Thyroid gland (tissue), 4 donors: ENCODE measurements at places on chromosomes 13 and 19. TPM values are rescaled to one million over a fixed set of nuclear protein-coding genes. Genes with fewer than 3 reads are reported as not detected.

DNA sequence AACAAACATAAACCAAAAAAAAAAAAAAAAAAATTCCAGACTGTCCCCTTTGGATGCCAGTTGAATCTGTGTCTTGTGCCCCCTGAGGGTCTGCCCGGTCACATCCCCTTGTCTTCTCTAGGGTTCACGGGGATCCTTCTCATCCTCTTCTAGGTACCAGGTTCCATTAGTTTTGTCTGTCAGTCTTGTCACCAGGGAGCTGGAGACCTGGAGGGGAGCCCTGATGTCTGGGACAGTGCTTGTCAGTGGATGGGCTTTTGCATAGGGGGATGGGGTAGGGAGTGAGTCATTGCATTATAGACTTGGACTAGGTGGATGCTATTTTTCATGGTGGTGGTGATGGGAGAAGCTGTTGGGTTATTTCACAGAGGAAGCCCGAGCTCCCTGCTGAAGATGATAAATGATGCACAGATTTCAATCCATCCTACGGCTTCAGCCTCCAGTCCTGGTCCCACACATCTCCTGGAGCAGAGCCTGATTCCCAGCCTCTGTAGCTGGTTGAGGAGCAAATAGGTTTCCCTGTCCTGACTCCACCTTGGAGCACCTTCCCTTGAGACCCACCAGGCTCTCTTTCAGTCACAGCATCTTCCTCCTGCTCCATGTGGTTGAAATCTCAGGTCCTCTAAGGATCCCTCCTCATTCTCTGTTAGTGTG lies 26.0 kb downstream of the WTIP start:
- no peaks in the 10 kb centered on the region for H3K27me3 ChIP-seq
- peaks cover 7% of the 10 kb centered on the region for H3K4me1 ChIP-seq
- H3K4me3 ChIP-seq: no peak overlapping the region
- no peaks in the 10 kb centered on the region for H3K36me3 ChIP-seq
- no peak overlapping the region for H3K27ac ChIP-seq

- no peaks in the 10 kb centered on the region for H3K27me3 ChIP-seq
- no peak overlapping the region for H3K27ac ChIP-seq
- no peaks in the 10 kb centered on the region for H3K36me3 ChIP-seq
Measured at GRCh38 chr19:3565139-3565538, 7.6 kb upstream of the HMG20B start.

- no peaks in the 10 kb centered on the region for H3K27me3 ChIP-seq
- H3K36me3 ChIP-seq: no peaks in the 10 kb centered on the region
- DNase-seq: no peak
- no peak overlapping the region for H3K27ac ChIP-seq
- H3K4me3 ChIP-seq: no peak overlapping the region
Measured at GRCh38 chr13:67275351-67275960, 45.3 kb upstream of the PCDH9 start.

GRCh38 chr13:73989244-73989843 lies 144.9 kb downstream of the KLF12 start:
- H3K4me3 ChIP-seq: no peak overlapping the region
- H3K27me3 ChIP-seq: no peaks in the 10 kb centered on the region
- H3K4me1 ChIP-seq: no peaks in the 10 kb centered on the region
- H3K27ac ChIP-seq: no peak overlapping the region
- no peaks in the 10 kb centered on the region for H3K36me3 ChIP-seq

DNA sequence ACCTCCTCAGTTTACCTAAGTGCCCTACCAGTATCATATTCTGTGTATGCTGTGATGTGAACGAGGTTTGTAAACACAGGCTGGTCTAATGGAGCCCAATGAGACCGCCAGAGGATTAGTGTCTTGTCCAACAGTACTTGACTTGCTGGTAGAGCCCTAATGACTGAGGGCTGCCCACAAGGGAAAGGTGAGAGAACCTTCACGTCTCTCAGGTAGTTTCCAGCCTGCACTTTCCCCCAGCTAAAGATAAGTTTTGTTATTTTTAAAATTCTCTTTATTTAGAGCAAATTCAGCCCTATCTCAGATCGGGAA lies 498 bp upstream of the RBM26 start:
- H3K4me1 ChIP-seq: peaks cover 28% of the 10 kb centered on the region
- peak overlapping the region; percentile 92 for H3K27ac ChIP-seq
- DNase-seq: no peak

- no peaks in the 10 kb centered on the region for H3K36me3 ChIP-seq
- DNase-seq: no peak
- no peak overlapping the region for H3K4me3 ChIP-seq
- H3K27ac ChIP-seq: no peak overlapping the region
Measured at GRCh38 chr19:48516536-48516935, 4.9 kb upstream of the LMTK3 start.

DNA sequence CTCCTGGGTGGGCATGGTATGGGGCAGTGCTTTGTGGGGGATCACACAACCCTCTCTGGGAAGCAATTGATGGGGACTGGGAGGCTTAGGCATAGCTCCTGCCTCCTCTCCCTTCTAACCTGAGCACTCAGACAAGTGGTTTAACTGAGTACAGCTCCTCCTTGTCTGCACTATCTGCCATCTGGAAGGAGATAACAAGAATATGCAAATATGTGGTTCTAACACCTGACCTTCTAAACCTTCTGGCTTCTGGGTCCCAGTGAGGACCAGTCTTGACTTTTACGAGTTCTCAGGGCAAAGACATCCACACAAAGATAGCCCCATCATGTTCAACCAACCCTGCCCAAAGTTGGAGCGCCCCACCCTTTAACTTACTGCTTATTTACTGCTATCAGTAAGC lies 381.0 kb upstream of the TSHZ3 start:
- no peaks in the 10 kb centered on the region for H3K27me3 ChIP-seq
- H3K4me1 ChIP-seq: no peaks in the 10 kb centered on the region
- no peak overlapping the region for H3K27ac ChIP-seq
- H3K36me3 ChIP-seq: no peaks in the 10 kb centered on the region

DNA sequence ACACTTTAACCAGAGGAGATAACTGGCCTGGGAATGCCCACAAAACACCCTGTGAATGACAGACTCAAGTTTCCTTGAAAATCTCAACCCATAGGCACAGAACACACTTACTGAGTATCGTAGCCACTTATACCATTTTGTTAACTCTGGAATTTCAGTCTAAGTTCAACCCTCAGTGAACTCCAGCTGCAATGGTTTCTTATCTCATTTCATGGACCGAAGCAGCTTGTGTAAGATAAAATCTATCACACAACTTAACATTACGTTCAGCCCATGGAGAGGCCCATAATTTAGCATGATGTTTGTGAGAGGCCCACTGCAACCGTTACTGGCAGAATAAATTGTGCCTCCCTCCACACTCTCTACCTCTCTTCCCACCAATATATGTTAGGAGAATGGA lies 323.0 kb downstream of the DNAJC15 start:
- H3K36me3 ChIP-seq: no peaks in the 10 kb centered on the region
- DNase-seq: no peak
- H3K4me1 ChIP-seq: no peaks in the 10 kb centered on the region
- no peak overlapping the region for H3K4me3 ChIP-seq
- no peak overlapping the region for H3K27ac ChIP-seq

GRCh38 chr13:112688560-112689302 lies 1.1 kb upstream of the ATP11A start:
- no peak overlapping the region for H3K4me3 ChIP-seq
- H3K27me3 ChIP-seq: no peaks in the 10 kb centered on the region
- DNase-seq: peak; percentile 60
- H3K36me3 ChIP-seq: no peaks in the 10 kb centered on the region

- H3K4me3 ChIP-seq: no peak overlapping the region
- no peaks in the 10 kb centered on the region for H3K27me3 ChIP-seq
- no peak overlapping the region for H3K27ac ChIP-seq
- DNase-seq: no peak
- no peaks in the 10 kb centered on the region for H3K36me3 ChIP-seq
Measured at GRCh38 chr13:31756346-31756745, 17.0 kb downstream of the RXFP2 start.

- no peak for DNase-seq
- H3K27me3 ChIP-seq: no peaks in the 10 kb centered on the region
- H3K27ac ChIP-seq: no peak overlapping the region
Measured at GRCh38 chr13:44627441-44627840, 51.3 kb upstream of the TSC22D1 start.

DNA sequence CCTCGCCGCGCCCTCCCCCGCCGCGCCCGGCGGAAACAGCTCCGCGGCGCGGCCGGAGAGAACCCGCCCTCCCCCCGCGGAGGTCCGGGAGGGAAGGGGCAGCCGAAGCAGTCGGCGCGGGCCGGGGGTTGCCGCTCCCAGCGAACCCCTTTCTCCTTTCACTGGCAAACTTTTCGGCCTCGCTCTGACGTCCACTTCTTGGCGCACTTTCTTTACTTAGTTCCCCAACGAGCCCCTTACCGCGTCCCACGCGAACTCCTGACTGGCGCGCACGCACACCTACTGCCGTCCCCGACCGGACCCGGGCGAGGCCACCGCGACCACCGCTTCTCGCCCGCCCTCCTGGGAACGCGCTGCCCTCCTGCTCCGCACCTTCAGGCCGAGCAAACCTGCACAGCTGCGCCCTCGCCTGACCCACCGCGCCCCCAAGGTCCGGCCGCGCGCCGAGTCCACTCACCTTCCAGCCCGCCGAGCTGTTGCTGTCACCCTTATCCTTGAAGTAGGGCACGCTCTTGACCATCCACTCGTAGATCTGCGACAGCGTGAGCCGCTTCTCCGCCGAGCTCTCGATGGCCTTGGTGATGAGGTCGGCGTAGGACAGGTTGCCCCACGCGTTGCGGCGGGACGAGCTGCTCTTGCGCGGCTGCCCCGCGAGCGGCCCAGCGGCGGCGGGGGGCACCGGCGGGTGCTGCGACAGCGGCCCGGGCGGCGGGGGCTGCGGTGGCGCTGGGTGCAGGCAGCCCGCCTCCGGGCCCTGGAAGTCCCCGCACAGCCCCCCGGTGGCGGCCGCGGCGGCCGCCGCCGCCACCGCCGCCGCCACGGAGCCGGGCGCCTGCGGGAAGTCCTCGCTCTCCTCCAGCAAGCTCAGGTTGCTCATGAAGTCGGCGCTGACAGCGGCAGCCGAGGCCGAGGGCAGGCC lies 1.1 kb downstream of the FOXO1 start:
- H3K4me3 ChIP-seq: peak overlapping the region; percentile 97
- H3K27ac ChIP-seq: peak overlapping the region; percentile 99
- peak; percentile 65 for DNase-seq
- no peaks in the 10 kb centered on the region for H3K36me3 ChIP-seq
- no peaks in the 10 kb centered on the region for H3K27me3 ChIP-seq
- H3K4me1 ChIP-seq: peaks cover 20% of the 10 kb centered on the region

DNA sequence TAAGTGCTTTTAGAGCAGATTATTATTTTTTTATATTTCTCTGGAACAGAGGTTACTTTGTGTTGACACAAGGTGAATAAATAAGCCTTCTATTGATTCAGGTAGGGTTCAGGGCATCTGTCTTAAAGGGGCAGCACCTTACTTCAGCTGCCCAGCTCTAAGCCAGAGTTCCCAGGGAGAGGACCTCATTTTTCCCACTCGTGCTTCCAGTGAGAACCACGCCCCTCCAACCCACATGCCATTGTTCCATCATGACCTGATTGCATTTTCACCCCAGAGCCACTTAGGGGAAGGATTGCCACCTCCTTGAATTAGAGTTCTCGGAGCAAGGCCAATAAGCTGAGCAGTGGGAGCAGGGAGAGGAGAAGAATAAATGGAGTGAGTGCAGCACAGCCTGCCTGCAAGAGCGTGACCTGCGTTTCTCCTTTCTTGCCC lies 104.3 kb upstream of the FRY start:
- DNase-seq: peak; percentile 10
- no peak overlapping the region for H3K27ac ChIP-seq
- H3K4me3 ChIP-seq: no peak overlapping the region
- H3K36me3 ChIP-seq: no peaks in the 10 kb centered on the region
- peaks cover 13% of the 10 kb centered on the region for H3K4me1 ChIP-seq

DNA sequence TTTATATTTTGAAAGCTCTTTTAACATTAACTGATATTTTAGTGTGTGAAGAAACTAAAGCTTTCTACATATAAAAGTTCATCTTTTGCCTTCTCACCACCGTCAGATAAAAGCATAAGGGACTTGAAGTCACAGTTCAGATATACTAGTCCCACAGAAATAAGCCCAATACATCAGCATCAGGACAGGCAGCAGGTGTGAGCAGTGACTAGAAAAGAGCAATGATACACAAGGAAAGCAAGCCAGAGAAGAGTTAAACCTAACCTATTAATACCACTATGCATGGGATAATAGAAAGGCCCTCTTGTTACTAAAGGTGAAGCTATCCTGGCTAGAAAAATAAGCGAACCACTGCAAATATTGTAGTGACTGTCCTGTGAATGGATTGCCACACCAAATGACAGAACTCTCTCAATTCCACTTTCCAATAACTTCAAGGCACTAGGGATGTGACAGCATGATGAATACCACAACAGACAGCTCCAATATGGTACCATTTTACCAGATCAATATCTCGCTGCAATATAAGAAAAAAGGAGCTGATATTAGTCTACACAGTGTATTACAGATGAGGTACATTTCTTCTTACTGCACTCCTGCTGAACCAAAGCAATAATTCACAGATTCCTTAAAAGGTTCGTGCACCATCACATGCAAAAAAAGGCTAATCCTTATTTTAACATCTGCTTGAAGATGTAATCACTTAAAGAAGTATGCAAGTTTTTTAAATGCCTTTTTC lies 114.1 kb downstream of the DACH1 start:
- no peak overlapping the region for H3K27ac ChIP-seq
- no peak for DNase-seq
- H3K4me3 ChIP-seq: no peak overlapping the region
- H3K27me3 ChIP-seq: no peaks in the 10 kb centered on the region

DNA sequence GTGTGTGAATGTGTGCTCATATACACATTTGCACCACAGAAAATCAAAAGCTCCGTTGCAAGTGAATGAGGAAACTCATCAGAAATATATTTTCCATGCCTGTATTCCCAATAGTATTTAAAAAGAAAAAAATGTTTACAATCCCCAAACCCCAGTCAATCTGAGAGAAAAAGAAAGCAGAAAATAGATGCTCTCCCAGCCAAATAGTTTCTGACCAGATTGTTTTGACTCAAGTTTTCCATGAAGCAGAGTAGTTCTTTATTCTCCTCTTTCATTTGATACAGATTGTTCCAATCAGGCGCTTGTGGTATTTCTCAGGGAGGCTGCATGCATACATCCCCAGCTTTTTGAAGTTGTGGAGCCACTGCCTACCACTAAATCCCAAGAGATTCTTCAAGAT lies 110.6 kb downstream of the STARD13 start:
- H3K27ac ChIP-seq: peak overlapping the region; percentile 37
- no peaks in the 10 kb centered on the region for H3K27me3 ChIP-seq
- no peak overlapping the region for H3K4me3 ChIP-seq
- no peak for DNase-seq

The OR7D2 gene
- total RNA-seq: not detected

The ZNF71 gene
- 8.2 TPM for total RNA-seq

The LAIR2 gene
- total RNA-seq: not detected

The COX6B2 gene
- not detected for total RNA-seq

The STOML3 gene
- total RNA-seq: not detected

The TUBA3C gene
- total RNA-seq: 0.33 TPM

The PLK5 gene
- not detected for total RNA-seq

The LAIR1 gene
- 3.1 TPM for total RNA-seq

The TJP3 gene
- total RNA-seq: 29.7 TPM

The NBEA gene
- 34.1 TPM for total RNA-seq

The EXOC3L2 gene
- total RNA-seq: 7.8 TPM

The TTYH1 gene
- 0.45 TPM for total RNA-seq

The SIGLEC12 gene
- not detected for total RNA-seq

The ZNF724 gene
- total RNA-seq: 2.7 TPM

The ZNF470 gene
- 7.1 TPM for total RNA-seq

The AMH gene
- not detected for total RNA-seq

The PALM3 gene
- total RNA-seq: 8.7 TPM
